ENCODE measurements at places on chromosomes 5 and 9. TPM values are rescaled to one million over a fixed set of nuclear protein-coding genes. Genes with fewer than 3 reads are reported as not detected.

Gene GARIN3
- not detected for polyA plus RNA-seq

Gene KCNIP1
- not detected for polyA plus RNA-seq

Gene SLC25A2
- not detected for polyA plus RNA-seq

Gene CD14
- polyA plus RNA-seq = 2.5 TPM

Gene EIF4E1B
- polyA plus RNA-seq = not detected

Gene HRCT1
- polyA plus RNA-seq = not detected

Gene PPIC
- polyA plus RNA-seq = not detected
